ENCODE measurements at places on chromosomes 5 and 9.

DNA sequence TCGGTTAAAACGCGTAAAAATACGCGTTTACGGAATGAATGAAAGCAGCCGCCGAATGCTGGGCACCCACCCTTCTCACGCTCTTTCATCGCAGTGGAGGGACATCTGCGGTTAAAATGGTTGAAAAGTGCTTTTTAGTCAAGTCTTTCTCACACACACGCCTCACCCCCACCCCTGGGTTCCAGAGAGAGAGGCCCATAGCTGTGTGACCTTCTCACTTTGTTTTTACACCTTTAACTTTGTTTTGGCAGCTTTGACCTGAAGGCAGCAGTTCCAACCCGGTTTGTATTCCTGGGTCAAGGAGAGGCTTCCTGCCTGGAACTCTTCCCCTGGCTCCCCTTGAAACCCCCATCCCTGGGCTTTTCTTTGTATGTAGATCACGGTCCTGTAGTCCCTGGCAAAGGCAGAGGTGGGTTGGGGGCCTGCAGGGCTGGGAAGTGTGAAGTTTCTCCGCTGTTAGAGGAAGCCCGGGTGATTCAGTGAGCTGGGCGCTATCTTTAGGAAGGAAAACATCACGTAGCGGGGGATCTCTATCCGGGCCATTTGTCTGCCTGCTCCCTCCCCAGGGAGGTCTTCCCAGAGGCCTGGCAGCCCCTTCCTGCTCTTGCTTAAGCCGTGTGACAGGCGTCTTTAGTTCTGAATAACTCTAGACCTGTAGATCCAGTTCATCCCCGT lies 29.6 kb downstream of the SPRY4 start:
- no peak for DNase-seq

DNA sequence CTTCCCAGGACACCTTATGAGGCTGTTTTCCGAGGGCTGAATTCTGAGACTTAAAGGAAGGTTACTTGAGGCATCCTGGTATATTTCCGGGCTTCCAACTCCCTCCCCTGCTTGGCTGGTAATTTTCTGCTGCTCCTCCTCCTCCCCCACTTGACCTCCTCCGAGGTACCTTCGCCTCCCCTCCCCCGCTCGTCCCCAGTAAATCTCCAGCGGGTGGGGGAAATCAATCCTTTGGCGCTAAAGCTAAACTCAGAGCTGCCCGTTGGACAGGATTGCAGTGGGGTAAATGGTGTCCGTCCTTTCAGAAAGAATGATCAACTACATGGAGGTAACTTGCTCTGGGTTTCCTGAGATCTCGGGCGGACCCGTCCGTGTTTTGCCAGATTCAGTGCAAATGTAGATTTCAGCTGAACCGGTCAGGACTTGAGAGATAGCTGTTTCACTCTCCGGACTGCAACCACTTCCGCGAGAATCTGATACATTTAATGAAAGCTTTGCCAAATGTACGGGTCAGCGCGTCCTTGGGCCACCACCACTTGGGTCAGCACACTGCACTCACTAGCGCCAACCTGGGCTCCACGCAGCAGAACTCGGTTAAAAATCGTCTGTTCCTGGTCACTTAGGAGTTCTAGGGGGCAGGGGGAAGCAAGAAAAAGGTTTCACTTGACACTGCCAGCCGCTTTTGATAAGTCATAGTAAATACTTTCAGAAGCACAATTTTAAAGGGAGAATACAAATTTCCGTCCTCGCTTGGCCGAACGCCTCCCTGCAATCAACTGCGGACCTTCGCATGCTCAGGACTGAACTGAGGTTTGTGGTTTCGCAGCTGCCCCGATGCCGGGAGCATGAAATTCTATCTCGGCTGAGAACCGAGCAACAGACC lies 4.6 kb upstream of the ISL1 start:
- DNase-seq, result no peak

- DNase-seq, result peak; percentile 20
These were observed 30.1 kb downstream of the GALNT10 start for GRCh38 chr5:154220625-154221024.

DNA sequence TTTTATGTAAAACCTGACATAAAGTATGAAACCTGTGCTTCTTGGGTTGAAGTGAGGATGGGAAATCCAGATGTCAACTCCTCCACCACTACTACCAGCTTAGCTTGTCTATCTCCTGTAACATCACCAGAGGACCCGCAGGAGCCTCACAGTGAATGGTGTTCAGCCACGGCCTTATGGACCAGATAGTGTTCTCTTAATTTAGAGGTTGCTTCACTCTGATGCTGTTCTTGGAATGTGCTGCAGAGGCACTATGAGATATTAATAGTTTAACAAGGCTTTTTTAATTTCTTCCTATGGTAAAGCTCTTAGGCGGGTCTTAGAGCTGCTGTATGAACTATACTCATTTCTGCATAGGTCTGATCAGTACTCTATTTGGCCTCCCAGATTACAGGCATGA lies 27.9 kb downstream of the NFX1 start:
- DNase-seq, result no peak

DNA sequence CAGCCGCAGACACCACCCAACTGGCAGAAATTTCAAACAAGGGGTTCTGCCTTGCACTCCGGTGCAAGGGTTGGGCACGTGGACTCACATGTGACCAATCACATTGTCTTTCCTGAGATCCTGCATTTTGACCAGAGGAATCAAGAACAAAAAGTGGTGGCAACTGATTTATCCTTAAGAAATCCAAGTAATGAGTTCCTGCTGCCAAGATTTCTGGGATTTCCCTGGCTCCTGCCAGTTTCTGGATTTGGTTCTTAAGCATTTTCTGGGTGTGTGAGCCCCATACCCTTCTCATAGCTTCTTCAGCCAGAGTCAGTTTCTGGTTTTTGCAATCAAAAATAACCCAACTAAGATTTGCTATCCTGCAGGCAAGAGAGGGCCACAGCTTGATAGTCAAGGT lies 17.4 kb upstream of the KCNIP1 start:
- no peak for DNase-seq

- no peak for DNase-seq
These were observed 588.0 kb downstream of the PRELID2 start for GRCh38 chr5:145246961-145247744.

DNA sequence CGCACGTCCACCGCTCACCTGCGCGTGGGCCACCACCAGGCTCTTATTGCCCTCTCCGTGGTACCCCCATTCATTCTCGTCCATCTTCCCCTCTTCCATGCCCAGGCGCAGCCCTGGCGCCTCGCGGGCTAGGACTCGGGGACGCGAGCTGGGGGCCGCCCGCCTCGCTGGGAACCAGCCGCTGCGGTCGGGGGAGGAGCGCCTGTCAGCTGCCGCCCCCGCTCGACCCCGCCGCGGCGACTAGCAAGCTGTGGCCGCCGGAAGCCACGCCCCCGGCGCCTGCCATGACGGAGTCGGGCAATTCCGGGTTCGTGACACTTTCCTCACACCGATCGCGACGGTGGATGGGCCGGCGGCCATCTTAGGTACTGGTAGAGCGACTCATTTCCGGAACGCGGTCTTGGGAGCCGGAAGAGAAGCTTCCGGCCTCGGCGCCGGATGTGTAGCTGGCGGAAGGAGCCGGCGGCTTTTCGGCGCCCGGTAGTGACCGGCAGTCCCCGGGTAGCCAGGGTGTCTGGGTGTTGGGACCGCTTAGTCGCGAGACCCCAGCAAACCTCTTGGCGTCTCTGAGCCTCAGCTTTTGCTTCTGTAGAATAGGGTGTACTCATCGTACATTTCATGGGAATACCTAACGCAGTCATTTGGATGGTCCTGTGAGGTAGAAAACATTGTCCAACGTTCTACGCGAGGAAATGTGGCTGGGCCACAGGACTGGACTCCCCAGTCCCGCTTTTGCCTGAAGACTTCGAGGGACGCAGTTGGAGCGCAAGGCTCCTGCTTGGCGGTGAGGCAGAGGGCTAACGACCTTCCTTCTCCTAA lies at the start of gene IPPK:
Gene IPPK, minus strand, starts transcription at position 242 of the 819 bp plus-strand sequence. Its CDS starts 143 bp downstream, at position 99.
- DNase-seq, result peak; percentile 99

DNA sequence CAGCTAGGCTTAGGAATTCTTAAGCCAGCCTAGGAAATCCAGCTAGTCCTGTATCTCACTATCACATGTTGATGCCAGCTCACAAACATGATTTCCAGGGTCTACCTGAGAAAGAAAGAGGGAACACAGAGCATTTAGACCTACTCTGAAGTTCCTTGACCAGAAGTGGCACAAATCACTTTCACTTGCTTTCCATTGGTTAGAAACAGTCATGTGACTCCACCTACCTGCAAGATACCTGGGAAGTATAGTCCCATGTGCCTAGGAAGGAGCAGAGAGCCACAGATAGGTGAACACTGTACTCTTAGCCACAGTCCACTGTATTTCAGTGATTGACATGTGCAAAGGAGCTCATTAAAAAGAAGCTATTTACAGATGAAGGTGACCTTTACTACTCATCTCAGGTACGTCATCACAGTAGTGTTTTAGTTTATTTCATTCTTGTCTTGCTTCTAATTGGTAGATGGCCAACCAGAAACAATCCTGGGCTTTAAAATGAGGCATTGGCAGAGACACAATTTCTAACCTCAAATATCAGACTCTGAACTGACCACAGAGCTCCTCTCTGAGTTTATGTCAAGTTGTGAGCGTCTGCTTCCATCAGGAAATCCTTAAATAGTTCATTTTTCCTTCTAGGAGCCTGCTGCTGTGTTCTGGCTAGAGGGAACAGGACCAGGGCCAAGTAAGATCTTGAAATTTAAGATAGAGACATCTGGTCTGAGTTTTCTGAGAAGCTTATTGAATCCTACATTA lies 340.7 kb downstream of the TLE4 start:
- no peak for DNase-seq

GRCh38 chr5:80591352-80591751 lies 21.3 kb upstream of the ANKRD34B start:
- DNase-seq, result peak; percentile 92

DNA sequence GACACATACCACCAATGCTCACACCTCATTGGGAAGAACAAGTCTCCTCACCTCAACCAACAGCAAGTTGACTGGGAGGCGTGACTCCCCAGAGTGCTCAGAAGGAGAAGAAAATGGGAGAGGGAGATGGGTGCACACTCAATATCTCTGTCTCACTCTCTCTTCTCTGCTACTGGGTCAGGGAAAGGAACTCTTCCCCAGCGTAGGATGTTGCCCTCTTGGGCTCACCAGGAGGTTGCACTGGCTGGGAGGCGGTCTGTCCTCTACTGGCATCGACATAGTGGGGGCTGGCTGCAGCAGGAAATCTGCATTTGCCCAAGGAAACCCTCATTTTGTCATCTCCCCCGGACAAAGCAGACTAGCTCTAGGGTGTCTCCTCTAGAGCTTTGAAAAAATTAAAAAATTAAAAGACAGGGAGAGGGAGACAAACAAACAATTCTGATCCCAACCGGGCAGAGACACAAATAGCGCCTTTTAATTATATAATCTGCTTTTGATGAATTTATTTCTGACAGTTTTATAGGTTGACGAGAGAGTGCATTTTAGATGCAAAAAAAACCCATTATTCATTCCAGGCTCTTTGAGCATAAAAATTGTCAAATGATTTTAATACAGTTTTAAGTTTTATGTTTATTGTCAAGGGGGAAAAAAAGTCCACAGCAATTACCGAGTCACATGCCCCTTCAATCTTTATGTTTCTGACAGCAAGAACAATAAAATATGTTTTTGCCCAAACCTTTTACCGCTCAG lies 179.3 kb upstream of the MVB12B start:
- no peak for DNase-seq

DNA sequence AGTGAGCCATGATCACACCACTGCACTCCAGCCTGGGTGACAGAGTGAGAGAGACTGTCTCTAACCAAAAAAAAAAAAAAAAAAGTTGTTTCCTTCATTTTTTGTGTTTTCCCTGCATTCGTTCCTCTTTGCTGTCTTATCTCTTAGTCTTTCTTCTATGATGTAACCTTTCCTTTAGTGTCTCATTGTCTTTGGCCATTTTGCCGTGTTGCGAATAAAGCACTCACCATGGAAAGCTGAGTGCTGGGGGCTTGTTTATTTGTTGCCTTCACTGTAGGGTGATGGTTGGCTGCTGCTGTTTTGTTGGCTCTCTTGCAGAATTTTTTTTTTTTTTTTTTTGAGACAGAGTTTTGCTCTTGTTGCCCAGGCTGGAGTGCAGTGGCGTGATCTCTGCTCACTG lies 7.7 kb downstream of the EHMT1 start:
- DNase-seq, result no peak

- peak; percentile 81 for DNase-seq
These were observed 394.8 kb downstream of the NR2F1-AS1 start for GRCh38 chr5:93186076-93186682.

DNA sequence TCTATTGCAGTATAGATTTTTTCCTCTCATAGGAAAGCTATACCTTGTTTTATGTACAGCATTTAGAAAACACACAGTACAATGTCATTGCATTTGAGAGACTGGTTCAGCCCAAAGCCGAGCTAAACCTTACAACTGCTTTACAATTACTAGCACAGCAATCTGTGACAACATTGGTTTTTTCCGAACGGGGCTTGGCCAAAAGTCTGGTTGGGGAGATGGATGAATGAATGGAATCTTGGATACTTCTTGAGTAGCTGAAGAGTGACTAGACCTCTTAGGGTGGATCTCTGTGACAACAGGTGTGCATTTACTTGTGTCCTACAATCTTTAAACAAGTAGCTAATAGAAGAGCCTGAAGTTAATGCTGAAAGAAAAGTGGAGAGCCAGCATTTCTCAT lies 1.2 kb downstream of the SGCD start:
- DNase-seq, result no peak

- no peak for DNase-seq
These were observed 422.6 kb downstream of the EFNA5 start for GRCh38 chr5:107248066-107248695.

DNA sequence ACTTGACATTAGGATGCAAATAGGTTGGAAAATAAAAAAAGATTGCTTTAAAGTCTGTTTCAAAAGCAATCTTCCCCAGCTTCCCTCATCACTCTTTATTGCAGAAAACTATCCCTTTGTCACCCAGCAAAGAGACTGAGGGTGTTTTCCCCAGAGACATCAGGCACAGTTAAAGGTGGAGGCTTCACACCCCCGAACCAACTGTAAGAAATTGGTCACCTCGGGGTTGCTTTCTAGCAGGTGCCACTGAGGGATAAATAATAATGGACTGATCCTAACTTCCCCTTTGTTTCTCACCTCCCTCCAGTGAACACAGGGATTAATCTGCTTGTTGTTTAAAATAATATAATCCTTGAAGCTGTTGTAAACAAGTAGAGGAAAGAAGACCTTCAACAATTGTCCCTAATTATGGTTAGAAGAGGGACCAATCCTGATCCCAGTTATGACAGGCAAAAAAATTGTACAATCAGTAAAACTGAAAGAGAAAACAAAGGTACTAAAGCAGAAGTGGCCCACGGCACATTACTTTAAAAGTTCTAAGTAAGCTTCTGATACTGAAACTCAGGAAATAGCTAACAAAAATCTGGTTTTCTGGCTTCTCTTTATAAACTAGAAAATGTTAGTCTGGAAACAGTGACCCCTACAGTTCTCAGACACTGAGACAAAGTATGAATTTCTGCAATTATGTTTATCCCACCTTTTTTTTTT lies 6.6 kb upstream of the PCSK1 start:
- DNase-seq, result no peak
